SIG-M5 (cell line): ENCODE measurements at places on chromosomes 2 and 18.

DNA sequence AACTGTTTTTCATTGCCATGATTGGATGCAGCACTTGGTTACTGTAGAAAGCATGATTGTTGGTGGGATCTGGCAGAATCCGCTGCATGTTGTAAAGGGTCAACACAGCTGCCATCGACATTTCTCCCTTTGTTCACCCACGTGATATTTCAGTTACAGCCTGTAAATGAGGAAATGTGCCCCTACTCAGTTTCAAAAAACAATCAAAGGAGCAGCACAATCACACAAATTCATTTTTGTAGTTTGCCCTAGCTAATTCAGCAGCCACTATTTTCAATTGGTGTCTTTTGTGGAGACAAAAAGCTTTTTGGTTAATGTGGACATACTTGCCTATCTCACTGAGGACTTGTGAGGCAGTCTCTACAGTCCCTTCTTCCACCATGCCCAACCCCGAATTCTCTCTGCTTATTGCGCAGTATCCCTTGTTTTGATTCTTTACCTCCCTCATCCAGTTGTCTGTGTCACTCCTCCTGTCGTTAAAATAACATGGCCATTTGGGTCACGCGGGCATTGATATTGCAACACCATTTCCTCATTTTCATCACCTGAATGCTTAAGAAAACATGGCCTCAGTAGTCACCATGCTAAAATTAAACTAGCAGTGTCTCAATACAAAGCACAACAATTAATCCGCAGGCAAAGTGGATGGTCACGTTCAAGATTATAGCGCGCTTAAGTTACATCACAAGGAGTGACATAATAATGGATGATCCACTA is 6.4 kb upstream of the PROC start:
- peak; percentile 86 for DNase-seq

GRCh38 chr2:239826786-239827522 is 198.2 kb downstream of the NDUFA10 start:
- DNase-seq: no peak

GRCh38 chr2:42450136-42450535 is 43.6 kb downstream of the KCNG3 start:
- no peak for DNase-seq

DNA sequence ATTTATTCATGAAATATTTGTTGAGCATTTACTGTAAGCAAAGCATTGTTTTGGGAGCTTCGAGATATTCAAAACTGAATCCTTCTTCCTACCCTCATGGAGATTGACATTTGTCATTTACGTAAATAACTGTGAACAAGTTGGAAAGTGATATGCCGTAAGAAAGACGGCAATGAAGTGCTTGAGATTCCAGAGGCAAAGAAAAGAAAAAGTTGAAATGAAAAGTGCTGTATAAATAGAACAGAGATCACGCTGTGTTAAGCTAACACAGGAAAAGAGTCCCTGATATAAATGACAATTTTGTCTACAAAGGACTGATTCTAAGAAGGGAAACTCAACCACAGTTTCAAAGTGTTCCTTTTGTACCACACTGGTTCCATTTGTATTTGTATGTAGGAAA is 1.8 kb downstream of the CHRNA1 start:
- no peak for DNase-seq

DNA sequence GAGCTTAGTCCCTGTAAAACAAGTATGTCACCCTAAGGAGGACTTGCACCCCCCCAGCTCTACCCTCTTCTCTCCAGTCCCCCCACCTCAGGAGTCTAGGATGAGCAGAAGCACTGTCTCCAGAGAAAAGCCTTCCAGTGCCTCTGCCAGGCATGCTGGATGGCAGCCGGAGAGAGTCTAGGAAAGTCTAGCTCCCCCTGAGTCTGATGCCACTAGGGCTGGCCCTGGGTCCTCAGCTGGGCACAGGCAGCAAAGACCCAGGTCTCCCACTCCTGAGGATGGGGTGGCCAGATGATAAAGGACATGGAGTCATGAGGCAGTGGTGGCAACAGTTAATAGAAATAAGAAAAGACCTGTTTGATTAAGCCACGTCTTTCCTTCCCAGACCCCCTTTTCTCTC is 225.6 kb downstream of the CYP26B1 start:
- no peak for DNase-seq

DNA sequence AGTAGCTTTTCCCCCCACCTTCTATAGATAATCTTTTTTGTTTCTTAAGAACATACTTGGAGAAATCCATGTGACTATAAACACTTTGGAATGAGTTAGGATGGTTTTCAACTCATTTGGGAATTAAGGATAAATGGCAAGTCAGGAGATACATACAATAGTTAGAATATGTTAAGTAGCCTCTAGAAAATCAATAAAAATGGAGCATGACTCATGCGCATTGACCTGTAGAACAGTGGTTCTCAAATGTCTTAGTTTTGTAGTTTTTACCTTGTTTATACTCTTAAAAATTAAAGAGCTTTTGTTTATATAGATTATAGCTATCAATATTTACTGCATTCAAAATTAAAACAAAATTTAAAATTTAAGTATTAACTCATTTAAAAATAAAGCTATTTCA is 24.7 kb downstream of the NUP35 start:
- DNase-seq: no peak
